NCI-H1092 (cell line): ENCODE measurements at places on chromosomes 11 and 22.

DNA sequence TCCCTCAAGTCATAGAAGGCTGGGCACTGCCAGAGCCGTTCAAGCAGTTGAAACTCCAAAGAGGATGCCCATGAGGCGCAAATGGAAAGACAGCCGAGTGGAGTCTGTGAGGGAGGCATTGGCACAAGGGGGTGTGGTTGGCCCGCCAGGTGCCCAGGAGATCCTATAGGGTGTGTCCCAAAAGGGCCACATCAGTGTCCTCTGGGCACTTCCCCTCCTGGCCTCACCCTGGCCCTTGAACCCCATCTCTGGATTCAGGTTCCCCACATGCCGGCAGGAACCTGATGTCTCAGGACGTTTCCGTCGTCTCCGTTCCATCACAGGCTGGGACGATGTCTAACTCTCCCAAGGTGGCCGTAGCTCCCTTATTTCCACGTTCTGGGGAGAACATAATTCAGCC, 54.3 kb downstream of the SBF1 start:
- no peak for DNase-seq

DNA sequence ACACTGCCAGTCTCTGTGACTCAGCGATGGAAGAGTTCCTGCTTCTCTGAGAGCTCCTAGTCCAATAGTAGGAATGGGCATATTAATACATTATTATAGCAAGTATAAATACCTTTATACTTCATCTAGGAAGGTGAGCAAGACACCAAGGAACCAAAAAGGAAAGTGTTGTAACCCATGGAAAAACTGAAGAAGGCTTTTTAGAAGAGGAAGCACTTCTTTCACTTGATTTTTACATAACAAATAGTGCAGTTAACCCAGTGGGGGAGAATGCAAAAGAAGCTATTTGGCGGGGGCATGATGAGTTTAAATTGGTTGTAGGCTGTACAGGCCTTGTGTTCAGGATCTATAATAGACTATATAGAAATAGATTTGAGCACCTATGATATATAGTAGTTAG, 31.2 kb upstream of the C11orf87 start:
- DNase-seq: no peak

DNA sequence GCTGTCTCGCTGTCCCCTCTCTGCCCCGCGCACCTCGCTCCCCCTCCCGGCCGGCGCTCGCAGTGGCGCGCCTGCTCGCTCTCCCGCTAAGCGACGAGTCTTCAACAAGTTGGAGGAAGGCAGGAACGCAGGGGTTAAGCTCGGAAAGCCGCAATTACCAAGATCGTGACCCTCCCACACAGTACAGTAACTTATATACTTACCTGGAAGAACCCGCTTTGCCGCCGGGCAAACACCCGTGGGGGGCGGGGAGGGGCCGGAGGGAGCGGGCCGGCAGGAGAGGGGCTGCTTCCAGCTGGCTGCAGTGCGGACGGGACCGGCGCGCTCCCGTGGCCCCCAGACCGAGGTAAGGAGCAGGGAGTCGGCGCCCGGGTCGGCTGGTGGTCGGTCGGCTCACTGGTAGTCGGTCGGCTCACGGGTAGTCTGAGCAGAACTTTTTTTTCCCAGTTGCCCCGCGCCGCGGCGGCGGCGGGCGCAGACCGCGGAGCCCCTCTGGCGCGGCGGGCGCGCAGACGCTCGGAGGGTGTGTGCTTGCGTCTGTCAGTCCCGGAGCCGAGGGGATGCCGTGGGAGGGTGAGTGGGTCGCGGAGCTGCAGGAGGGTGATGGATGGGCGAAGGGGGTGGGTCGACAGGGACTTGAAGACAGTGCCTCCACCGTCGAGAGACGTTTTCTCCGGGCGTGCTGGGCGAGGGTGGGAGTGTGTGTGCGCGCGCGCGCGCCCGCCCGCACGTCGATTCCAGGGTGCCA, 101.2 kb upstream of the HSD17B12 start:
- DNase-seq: no peak

- DNase-seq: no peak
Measured at GRCh38 chr11:127039591-127039990, 39.0 kb upstream of the KIRREL3 start.

DNA sequence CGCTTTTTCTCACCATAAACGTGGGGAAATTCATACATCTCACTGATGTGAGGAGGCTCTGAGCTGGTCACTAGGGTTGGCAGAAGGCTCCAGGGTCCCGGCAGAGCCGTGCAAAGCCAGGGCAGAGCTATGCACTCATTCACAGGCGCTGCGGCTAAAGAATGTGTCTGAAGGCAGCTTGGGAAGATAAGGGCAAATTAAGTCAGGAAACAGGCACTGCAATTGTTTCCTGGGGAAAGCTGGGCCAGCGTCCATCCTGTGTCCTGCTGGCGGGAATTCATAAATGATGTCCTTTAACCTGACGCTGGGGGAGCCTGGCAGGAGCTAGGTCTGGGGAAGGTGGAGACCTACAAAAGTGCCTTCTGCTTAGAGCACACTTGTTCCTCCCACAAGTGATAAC, 27.6 kb downstream of the PKNOX2 start:
- no peak for DNase-seq

- DNase-seq: no peak
Measured at GRCh38 chr22:43843783-43844530, 18.4 kb downstream of the SULT4A1 start.

DNA sequence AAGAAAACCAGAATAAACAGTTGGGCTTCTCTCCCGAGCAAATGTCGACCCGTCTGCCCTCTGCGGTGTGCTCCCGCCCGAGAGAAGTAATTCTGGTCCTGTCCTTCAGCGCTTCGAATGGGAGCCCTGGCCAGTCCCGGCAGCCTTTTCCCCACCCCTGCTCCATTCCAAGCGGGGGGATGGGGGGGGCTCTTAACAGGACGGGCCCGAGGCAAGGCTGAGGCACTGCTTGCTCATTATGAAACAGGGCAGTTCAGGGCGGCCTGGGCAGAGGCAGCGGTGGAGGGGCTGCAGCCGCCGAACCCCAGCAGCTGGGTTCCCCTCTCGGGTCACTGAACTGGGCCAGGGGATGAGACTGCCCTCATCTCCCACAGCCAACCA, 9.1 kb downstream of the BACE1-AS start:
- peak; percentile 19 for DNase-seq
